ENCODE measurements at places on chromosomes 12 and 14. TPM values are rescaled to one million over a fixed set of nuclear protein-coding genes. Genes with fewer than 3 reads are reported as not detected.
A peak's percentile ranks its signal among the peaks of the same experiment; 100 is the strongest.

COQ5 gene
- total RNA-seq = 26.1 TPM

LRRK2 gene
- total RNA-seq = 22.1 TPM

KANSL2 gene
- total RNA-seq = 21.2 TPM

NOXRED1 gene
- not detected for total RNA-seq

LRRC10 gene
- not detected for total RNA-seq

KLRK1 gene
- total RNA-seq = not detected

SLC39A9 gene
- 118 TPM for total RNA-seq

RPS6KA5 gene
- 8.0 TPM for total RNA-seq

ARMH4 gene
- total RNA-seq = 4.2 TPM

DNA sequence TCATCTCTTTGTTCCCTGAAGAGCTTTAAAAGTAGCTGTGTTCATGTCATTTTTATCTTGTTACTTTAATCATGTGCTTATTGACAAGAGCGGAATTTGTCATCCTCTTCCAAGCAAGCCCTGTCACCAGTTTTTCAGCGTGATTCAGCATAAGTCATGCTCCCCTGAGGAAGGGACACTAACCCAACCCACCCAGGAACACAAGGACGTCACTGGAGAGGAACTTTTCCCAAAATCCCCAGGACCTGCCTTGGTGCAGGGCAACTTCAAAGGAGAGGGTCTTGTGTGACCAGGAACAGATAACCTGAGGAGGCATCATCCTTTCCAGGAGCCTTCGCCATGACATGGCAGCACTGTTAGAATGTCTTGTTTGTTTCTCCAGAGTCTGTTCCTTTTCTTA lies 107.1 kb upstream of the DIO3 start:
- DNase-seq = no peak

DNA sequence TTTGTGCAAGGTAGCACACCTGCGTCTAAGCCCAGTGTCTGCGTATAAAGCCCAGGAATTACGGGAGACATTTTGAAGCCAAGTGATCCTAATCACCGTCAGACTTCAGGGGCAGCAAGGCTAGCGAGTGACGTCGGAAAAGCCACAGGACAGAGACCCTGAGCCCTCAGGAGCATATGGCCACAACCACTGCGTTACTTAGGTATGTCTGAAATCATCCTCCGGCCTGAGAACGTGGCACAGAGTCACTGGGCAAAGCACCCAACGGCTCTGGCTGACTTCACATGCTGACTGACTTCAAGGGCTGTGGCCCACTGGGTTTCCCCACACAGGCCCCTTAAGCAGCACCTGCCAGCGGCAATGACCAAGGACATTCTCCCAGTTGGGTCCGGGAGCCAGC lies 71.5 kb downstream of the RIMBP2 start:
- no peak for DNase-seq

- DNase-seq = no peak
These were observed 7.3 kb upstream of the TCHP start for GRCh38 chr12:109892748-109893147.

- DNase-seq = no peak
These were observed 59.5 kb downstream of the NUAK1 start for GRCh38 chr12:106079148-106079738.

DNA sequence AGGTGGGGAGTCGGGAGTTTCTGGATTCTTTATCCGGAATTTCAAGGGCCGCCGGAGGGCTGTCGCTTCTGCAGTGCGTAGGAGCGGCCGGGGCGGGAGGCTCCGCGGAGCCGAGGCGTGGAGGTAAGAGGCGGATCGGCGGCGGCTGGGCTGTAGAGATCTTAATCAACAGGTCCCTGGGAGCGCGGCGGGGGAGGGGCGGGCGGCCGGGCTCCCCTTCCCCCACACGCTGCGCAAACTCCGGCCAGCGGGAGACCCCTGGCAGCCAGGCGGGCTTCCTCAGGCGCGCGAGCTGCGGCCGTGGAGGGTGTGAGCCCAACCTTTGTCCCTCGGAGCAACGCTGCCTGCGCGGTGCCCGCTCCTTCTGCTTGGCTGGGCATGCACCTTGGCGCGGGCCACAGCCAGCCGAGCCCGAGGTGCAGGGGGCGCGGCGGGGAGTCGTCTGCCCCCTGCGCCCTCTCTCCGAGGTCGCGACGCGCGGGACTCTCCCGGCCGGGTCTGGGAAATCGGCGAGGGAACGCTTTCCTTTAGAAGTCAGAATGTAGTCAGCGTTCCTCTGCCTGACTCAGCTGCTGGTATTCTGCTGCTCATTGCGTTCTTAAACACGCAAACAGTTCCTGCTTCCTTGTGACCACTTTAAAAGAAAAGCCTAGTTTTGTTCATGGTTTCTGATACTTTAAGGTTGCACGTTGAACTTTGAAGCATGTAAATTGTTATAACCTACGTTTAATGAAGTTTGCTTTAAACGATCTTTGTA lies at the start of gene PALS1:
TSS of gene PALS1 (plus strand) at position 25 of the 757 bp plus-strand sequence. CDS start 37,736 bp downstream, outside the sequence.
- DNase-seq = peak; percentile 84

GRCh38 chr12:87866578-87867292 lies 162.5 kb downstream of the C12orf50 start:
- peak; percentile 14 for DNase-seq

DNA sequence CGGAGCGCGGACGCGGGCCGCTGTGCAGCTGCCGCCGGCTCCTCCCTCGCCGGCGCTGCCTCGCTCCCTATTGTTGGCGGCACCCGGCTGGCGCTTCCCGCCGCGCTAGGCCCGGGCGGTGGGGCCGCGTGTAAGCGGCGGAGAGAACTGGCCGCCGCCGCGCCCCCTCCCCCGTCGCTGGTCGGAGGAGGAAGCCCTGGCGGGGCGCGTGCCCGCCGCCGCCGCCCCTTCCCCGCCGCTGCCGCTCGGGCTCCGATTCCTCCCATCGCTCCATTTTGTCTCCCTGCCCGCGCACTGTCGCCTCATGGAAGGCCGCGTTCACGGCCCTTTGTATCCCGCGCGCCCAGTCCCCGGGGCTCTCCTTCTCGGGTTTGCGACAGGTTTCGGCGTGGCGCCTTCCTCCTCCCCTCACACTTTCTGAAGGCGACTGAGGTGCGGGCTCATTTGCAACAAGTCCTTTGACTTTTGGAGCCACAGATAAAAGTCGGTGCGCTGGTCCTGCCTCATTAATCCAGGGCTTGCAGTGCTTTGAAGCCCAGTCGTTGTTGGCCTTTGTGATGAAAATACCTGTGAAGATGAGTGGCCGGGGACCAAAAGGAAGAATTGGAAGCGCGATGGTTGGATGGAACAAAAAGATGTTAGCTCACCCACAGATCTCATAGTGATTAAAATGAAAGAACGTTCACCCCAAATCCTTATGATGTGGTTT lies 707 bp downstream of the CPSF6 start:
- peak; percentile 15 for DNase-seq

- no peak for DNase-seq
These were observed 75.8 kb upstream of the CCDC91 start for GRCh38 chr12:28114488-28114887.

GRCh38 chr12:89504560-89505346 lies 19.8 kb downstream of the GALNT4 start:
- DNase-seq = peak; percentile 30

GRCh38 chr14:89252887-89253532 lies 164.0 kb downstream of the FOXN3 start:
- no peak for DNase-seq

DNA sequence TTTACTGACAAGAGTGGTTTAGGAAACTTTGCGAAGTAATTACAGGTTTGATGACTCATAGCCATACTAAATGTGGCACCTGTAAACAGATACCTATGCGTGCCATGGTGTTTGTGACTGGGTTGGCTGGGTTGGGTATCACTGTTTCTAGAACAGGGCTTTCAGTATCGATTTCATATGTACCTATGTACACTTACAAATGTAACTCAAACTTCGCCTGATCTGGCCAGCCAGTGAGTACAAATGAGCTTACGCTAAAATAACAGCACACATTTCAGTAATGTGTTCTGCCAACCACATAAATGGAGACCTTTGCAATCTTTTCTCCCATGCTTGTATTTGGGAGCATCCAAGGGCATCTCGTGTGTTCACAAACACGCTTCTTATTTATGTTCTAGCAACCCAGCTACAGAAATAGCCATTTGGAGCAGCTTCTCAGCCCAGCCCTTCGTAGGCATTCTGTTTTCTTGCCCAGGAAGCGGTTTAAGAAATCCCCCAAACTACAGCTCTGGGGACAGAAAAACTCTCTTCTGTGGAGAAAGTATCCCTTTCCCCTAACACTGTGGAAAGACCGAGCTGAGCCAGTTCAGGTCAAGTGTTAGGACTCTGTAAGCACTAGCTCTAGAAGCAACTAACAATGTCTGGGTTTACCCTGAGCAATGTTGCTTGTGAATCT lies 42.3 kb upstream of the MDM1 start:
- no peak for DNase-seq

- DNase-seq = no peak
These were observed 93.6 kb downstream of the KCNK10 start for GRCh38 chr14:88229428-88229827.

DNA sequence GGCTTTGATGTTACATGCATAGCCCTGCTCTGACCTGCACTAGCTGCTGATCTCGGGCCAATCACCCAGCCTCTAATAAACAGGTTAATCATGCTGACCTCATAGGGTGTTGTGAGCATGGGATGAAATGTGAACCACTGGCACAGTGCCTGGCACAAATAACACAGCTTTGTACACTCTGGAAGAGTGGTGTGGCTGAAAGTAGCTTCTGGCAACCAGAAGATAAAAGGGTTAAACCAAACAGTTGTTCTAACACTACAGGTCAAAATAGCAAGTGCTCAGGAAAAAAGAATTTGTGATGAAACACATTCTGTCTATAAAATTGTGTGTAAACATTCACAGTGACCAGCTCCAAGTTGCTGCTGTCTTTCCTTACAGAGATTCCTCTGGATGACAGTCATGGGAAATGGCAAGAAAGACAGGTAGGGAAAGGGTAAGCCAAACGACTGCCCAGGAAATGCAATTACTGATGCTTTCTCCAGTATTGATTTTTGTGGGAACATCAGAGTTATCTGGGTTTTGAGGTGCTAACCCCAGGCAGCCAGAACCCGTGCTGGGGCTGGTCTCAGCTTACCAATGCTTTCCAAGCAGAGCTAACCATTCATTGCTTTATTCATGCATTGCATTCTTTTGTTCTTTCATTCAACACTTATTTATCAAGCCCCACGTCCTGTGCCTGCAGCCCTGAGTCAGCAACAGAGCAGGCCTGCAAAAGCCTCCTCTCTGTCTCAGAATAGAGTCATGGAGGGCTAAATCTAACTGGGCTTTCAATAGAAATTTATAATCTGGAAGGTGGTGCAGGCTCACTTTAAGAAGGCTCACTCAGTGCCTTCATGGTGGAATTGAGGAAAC lies 38.1 kb upstream of the CAPRIN2 start:
- DNase-seq = peak; percentile 59

- DNase-seq = no peak
These were observed 81.2 kb downstream of the PRKD1 start for GRCh38 chr14:29846339-29847055.

GRCh38 chr14:106842687-106843086 lies 1316.3 kb downstream of the TMEM121 start:
- DNase-seq = no peak

- no peak for DNase-seq
These were observed 7.4 kb downstream of the KRT84 start for GRCh38 chr12:52378091-52378490.

DNA sequence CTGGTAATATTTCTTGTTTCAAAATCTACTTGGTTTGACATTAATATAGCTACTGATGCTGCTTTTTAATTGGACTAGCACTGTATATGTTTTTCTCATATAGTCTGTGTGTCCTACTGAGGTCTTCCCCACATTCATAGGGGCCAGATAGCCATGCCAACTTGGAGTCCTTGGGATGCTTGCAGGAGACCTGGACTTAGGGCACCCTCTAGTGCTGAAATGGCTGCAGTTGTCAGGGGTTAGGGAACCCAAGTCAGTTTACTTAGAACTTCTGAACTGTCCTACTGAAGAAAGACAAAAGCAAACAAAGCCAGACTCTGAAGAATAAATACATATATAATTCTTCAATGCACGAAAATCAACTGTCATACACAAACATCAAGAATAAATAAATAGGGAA lies 279.9 kb upstream of the SYT1 start:
- DNase-seq = peak; percentile 8

DNA sequence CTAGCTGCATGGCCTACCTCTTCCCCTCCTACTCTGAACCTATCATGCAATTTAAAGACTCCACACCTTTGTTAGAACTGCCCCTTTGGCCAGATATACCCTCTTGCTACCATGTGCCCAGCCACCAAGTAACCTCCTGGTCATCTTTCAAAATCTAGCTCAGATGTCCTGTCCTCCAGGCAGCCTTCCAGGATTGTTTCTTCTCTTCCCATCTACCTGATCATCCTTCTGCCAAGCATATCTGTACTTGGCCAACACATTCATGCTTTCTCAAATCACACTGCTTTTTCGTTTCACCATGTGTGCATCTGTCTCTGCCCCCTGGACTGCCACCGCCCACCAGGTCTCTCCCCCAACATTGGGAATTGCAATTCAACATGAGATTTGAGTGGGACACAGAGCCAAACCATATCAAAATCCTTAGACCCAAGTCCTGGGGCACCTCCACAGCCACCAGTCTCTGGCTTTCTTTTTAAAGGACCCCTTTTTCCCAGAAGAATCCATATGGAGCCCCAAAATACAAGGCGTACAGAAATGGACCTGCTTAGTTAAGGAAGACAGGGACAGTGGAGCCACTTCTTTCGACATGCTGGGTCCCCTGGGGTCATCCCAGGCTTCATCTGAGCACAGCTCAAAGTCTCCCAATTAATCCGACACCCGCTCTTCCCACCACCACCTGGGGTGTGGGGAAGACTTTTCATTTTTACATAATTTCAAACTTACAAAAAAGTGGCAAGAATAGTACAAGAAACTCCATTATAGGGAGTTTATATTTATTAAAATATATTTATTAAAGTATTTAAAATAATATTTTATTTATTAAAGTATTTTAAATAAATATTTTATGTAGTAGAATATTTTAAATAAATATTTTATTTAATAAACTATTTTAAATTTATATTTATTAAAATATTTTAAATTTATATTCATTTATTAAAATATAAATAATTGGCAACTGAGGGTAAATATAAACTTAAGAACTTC lies 7.9 kb upstream of the CMKLR1 start:
- no peak for DNase-seq

DNA sequence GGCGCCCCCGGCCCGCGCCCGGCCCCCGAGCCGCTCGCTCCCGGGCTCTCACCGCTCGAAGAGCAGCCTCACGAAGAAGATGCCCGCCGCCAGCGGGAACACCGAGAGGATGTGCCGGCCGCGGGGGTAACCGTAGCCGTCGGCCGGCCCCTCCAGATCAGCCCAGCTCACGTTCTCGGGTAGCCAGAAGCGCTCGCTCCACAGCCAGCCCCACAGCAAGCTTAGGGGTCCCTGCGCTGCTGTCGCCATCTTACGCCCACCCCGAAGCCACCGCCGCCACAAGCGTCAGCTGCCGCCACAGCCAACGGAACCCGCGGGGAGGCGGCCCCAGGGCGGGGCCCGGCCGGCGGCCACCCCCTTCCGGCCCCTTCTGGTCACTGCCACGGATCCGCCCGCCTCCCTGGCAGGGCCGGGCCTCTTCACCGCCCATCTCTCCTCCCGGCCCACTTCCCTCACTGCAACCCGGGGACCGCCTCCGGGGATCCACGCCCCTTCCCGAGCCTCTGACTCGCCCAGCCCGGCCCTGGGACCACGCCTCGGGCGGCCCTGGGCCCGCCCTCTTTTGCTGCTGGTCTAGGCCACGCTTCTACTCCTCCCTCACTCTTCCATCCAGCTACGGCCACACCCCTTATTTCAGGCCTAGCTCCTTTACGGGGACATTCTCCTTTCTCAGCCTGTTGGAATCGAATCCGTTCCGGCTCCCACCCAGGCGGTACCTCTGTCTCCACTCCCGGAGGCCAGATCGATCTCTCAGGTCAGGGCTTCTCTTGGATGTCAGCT lies at the start of gene CERS5:
TSS of gene CERS5 (minus strand) at position 321 of the 780 bp plus-strand sequence. CDS start at position 249, 72 bp downstream.
- DNase-seq = peak; percentile 97
